ENCODE measurements at places on chromosomes 12 and 14.

GRCh38 chr12:82793751-82794281, 107.1 kb downstream of the TMTC2 start:
- no peak for DNase-seq

GRCh38 chr12:120536064-120536791, 2.1 kb downstream of the RNF10 start:
- peak; percentile 51 for DNase-seq

- DNase-seq: no peak
Measured at GRCh38 chr12:88325076-88325815, 183.1 kb downstream of the TMTC3 start.

GRCh38 chr14:36716614-36717184, 55.0 kb downstream of the PAX9 start:
- DNase-seq: no peak

DNA sequence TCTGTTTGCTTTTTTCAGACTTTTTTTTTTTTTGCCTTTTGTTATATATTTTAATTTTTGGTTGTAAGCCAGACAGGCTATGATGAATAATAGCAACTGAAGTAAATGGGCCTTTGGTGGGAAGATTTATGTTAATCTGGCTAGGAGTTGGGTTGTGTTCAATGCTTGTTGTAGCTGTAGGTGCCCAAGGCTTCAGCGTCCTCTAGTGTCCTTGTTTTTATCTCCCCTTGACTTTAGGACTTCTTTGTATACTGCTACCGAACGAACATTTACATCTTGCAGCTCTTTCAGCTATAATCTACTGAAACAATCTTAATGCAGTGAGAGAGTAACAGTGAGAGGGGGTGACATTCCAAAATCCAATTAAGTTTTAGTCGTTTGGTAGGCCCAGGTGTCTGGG, 848.4 kb upstream of the FBXO33 start:
- no peak for DNase-seq

- no peak for DNase-seq
Measured at GRCh38 chr14:77189479-77189878, 7.9 kb downstream of the TMEM63C start.

GRCh38 chr12:40560848-40561247, 131.4 kb upstream of the CNTN1 start:
- no peak for DNase-seq

DNA sequence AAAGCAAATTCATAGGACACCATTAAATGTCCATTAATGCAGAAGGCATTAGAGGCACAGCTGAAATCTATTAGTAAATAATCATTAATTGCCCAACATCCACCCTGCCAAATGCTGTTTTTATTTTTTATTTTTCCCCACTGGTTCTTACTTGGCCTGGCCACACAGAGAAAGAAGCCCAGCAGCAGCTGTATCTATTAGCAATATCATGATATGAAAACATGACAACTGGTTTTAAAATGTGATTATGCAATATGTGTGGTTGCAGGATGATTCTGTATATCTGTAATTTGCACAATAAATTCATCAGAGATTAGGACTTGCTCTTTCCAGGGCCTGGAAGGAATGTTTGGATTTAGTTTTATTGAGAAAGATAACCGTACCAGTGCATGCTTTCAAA, 44.9 kb downstream of the SIX6 start:
- no peak for DNase-seq

DNA sequence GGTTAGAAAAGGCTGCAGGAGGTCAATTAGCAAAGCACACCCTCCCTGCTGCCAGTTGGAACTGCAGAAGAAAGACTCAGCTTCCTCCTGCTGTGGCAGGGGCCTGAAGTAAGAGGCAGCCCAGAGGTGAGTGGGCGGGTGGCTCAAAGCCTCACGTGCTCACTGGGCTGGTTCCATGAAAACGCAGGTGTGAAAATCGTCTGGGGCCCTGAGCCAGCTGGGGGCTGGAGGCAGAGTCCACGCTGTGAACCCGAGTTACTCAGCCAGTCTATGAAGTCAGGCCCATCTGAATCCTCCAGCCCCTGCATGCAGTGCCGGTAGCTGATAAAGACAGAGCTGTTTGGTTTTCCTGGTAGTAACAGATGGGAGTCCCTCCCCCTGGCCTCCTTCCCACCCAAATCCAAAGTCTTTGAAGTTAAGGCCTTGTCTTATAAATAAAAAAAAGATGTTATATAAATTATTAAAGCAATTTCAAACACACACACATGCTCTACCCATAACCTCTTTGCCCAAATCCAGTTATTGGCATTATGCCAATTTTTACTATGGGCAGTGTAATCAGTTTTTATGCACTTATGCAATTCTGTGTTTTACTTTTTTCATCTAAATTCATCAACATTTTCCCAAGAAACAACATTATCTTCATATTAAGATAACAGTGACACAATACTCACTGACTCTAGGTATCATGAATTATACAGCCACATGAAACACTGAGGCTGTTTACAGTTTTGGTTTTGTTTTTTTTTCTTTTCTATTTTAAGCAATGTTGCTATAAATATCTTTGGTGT, 57.9 kb upstream of the PNMA1 start:
- peak; percentile 75 for DNase-seq

DNA sequence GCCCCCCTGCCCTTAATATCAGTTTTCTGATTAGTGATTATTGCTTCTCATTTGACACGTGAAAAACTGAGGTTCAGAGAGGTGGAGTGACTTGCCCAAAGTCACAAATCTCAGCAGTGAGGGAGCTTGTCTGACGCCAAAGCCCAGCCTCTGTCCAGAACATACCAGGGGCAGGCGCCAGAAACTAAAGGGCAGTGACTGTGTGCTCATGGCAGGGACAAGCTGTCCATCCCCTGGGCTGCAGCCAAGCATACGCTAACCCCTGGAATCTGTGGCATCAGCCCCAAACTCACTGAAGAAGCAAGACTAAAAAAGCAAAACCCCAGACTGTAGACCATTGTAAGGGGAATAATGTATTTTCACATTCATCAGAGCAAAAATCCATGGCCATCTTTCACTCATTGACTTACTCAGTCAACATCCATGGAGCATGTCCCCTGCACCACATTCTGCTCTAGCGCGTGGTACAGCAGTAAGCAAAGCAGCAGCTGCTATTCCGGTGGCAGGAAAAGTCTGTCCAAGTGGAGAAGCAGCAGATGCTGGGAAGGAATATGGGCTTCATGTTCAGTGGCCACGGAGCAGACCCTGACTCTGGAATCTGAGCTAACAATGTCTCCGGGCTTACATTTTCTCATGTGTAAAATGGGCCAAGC, 1.5 kb upstream of the SERPINA4 start:
- DNase-seq: no peak

DNA sequence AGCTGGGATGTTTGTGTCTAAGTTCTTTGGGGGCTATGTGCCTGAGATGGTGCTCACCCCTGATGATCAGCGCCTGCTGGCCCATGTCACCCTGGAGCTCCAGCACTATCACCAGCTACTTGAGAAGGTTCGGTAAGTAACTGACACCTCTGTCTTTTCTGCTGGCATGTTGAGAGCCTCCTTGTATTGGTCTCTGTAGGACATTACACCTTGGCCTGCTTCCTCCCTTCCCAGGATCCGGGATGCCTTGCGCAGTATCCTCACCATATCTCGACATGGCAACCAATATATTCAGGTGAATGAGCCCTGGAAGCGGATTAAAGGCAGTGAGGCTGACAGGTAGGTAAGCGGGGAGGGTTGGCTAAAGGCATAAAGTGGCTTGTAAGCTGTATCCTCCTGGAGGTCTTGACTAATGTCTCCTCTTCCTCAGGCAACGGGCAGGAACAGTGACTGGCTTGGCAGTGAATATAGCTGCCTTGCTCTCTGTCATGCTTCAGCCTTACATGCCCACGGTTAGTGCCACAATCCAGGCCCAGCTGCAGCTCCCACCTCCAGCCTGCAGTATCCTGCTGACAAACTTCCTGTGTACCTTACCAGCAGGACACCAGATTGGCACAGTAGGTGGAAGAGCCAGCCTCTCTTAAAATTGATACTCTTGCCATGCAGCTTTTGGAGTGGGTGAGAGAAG, 5.5 kb downstream of the DDIT3 start:
- no peak for DNase-seq

DNA sequence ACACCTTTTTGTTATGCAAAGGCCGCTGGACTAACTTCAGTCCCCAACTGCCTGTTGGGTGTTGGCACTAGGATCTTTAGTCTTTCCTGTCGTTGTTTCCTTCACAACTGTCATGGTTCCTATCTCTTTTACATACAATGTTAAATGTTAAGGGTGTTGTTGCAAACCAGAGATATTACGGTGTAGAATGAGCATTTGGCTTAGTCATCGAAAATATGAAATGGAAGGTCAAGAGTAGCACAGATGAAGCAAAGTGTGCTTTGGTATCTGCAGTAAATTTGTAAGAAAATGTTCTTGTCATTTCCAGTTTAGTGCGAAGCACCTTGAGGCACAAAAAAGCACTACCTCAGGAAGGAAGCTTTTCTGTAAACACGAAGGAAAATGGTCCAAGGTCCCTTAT, 751.3 kb upstream of the LRFN5 start:
- DNase-seq: no peak

- DNase-seq: no peak
Measured at GRCh38 chr12:119036878-119037825, 55.8 kb downstream of the SRRM4 start.

DNA sequence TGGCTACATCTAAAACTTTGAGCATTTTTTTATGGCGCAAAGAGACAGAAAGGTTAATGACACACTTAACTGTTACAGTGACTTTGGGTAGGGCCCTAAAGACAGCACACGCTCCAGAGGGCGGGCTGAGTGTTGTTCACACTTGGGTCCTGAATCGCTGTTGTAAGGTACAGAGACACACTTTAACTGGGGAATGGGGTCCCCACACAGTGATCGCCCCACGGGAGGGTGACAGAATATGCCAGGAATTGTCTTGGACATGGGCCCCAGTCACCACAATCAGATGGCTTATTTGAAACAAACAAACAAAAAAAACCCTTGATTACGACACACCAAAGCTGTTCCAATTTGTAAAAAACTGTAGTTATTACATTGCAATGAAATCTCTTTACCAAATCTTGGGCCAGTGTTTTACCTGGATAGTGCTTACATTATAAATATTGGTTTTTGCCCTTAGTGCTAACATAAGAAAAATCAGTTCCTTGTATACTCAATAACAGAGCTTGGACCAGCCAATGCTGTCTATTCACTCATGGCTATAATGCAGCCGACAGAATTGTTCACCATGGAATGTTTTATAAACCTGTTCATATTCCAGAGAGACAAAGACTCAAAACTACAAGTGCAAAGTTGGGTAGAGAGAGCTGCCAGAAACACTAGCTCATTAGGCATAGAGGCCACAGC, 28.3 kb downstream of the KCTD10 start:
- DNase-seq: no peak

DNA sequence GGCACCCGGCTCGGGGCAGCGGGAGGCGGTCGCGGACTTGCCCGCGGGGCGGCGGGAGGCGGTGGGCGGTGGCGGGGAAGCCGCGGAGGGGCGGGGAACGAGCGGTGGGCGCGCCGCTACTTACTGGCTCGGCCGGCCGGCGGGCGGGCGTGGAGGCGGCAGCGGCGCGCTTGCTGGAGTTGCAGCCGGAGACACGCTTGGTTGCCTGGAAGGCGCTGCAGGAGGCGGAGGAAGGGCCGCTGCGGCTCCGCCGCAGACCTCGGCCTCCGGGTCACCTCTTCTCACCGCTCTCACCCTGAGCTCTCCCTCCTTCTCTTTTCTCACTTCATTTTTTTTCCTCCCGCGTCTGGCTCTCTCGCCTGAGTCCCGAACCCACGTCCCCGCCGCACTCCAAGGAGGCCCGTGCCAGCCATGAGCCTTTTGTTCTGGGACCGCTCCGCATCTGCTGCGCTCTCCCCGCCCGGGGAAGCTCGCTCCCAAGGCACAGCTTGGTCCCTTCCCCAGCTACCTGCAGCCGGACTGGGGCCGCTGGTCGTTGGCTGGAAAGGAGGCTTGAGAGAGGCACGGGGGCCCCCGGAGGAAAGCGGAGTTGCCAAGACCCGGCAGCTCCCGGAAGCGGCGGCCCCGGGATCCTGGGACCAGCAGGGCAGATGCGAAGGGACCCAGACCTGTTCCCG, 592 bp upstream of the KCNK10 start:
- no peak for DNase-seq

- no peak for DNase-seq
Measured at GRCh38 chr14:34685819-34686428, 28.5 kb downstream of the CFL2 start.

DNA sequence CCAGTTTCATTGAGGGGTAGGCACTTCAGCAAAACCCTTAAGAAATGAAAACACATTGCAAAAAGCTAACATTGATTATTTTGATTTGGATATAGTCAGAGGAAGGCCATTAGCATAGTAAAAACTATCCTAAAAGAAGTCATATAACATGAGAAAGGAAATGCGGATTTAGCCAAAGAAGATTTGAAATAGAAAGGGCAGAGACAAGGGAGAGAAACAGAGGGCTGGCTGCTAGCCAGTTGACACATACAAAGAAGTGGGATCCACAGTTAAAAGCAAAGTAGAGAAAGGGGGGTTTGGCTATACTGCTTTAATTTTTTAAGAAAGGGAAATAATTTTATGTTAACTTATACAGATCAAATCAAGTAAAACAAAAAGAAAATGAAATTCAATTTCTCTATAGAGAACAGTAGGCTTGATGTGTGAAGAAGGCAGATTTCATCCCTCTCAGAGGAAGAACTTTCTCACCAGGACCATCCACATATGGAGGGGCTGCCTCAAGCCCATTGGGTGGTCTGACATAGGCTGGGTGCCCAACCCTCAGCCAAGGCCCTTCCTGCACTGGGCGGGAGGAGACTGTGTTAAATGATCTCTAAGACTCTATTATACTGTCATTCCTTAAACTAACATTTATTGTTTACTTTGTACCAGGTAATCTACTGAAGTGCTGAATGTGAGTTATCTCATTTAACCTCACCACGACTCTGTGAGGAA, 420.3 kb downstream of the CCDC91 start:
- DNase-seq: no peak

DNA sequence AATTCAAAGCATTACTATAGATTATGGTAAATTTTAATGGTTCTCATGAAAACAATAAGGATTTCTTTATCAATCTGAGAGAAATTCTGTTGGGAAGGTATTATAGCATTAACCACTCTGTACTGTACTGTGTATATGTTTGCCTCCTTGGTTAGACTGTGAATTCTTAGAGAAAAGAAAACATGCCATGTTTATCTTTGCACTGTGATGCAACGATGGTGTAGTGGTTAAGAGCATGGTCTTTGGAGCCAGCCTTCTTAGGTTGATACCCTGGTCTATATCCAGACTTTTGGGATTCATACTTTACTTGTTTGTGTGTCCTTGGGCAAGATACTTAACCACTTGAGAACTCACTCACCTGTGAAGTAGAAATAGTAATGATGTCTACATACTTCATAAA, 32.2 kb upstream of the NUBPL start:
- no peak for DNase-seq

- DNase-seq: no peak
Measured at GRCh38 chr12:114136631-114137030, 170.5 kb upstream of the RBM19 start.

GRCh38 chr12:45425426-45425825, 209.5 kb downstream of the ANO6 start:
- DNase-seq: no peak

All from CD4-positive, alpha-beta T cell treated with Interleukin-6 for 4 hours (primary cell).